Activated CD4-positive, alpha-beta T cell treated with anti-CD3 and anti-CD28 coated beads for 24 hours (primary cell): ENCODE measurements at places on chromosomes 4 and X.

DNA sequence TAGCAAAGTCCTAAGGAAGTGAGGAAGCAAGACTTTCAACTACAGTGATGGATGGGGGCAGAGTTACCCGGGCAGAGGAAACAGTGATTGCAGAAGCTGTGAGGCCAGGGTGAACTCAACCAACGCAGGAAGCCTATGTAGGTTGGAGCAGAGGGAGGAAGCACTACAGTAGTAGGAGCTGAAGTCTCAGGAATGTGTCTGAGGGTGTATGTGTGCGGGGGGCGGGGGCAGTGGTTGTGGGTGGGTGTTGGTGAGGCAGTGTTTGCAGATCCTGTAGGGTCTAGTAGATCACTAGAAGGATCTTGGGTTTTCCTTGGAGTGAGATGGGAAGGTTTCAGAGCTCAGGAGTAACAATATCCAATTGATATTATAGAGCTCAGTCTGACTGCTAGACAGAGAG, 9.9 kb upstream of the MID1 start:
- DNase-seq = no peak

- no peak for DNase-seq
Measured at GRCh38 chr4:8666581-8666980, 74.0 kb downstream of the CPZ start.

DNA sequence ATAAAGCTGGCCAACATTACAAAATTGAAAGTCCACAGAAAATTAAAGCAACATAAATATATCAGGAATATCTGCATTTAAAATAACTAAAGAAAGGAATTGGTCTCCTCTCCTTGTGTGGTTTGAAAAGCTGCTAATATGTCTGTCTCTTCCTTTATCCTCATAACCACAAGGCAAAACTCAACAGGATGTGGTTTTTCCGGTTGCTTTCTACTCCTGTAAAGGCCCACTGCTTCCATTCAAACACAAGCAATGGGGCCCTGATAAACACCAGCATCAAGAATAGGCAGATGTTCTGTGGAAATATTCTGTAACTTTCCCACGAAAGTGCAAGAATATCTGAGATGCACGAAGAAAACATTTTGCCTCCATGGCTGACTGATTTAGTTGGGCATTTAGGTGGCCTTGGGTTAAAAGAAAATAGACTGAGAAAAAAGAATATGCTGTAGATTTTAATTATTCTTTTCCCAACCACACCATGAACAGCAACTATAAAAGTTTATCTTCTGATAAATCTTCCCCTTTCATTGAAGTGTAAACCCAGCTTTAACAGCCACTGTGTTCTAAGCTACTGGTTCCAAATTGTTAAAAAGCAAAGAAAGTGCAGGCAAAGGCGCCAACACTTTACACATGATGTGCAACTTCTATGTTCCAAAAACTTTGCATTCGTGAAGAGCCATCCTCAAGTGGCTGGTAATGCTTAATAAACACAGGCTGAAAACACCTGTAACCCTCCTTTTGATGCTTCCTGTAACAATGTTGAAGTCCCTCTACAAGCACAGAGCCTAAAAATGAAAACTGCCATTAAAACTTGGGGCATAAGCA, 50.5 kb upstream of the NDST3 start:
- DNase-seq = no peak

GRCh38 chr4:40672528-40673522, 43.2 kb upstream of the RBM47 start:
- DNase-seq = peak; percentile 40

GRCh38 chr4:147195386-147195785, 249.7 kb upstream of the TTC29 start:
- DNase-seq = no peak

GRCh38 chr4:37437163-37437562, 192.6 kb downstream of the NWD2 start:
- DNase-seq = no peak

GRCh38 chrX:20143561-20143960, 1.9 kb upstream of the EIF1AX start:
- DNase-seq = no peak

GRCh38 chr4:680928-681645, 6.7 kb downstream of the MYL5 start:
- no peak for DNase-seq

GRCh38 chr4:101790521-101791181, at the start of gene BANK1:
Gene BANK1 (plus strand): TSS chr4:101790730. CDS start chr4:101790881, 151 bp downstream.
- DNase-seq = no peak

GRCh38 chr4:155693015-155693663, 26.5 kb downstream of the GUCY1A1 start:
- no peak for DNase-seq

GRCh38 chr4:151670843-151671242, 90.0 kb downstream of the GATB start:
- DNase-seq = no peak

- DNase-seq = no peak
Measured at GRCh38 chr4:185582651-185583400, 47.5 kb upstream of the PDLIM3 start.

DNA sequence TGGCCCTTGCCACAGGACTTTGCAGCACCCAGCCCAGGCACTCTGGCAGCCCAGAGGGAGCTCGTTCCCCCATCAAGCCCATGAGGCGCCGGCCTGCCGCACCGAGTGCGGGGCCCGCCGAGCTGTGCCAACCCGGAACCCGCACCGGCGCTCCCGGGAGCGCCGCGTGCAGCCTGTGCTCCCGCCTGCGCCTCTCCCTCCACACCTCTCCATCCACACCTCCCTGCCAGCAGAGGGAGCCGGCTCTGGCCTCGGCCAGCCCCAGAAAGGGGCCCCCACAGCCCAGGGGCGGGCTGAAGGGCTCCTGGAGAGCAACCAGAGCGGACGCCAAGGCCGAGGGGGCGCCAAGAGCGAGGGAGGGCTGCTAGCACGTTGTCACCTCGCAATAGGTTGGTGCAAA, 268.8 kb downstream of the MID1IP1 start:
- DNase-seq = no peak

GRCh38 chrX:103585411-103586313, at the start of gene TCEAL4:
Gene TCEAL4 (plus strand): TSS chrX:103585515. CDS start chrX:103586676, 1,161 bp downstream.
- no peak for DNase-seq

- DNase-seq = no peak
Measured at GRCh38 chrX:72358313-72358712, 52.6 kb upstream of the CITED1 start.

DNA sequence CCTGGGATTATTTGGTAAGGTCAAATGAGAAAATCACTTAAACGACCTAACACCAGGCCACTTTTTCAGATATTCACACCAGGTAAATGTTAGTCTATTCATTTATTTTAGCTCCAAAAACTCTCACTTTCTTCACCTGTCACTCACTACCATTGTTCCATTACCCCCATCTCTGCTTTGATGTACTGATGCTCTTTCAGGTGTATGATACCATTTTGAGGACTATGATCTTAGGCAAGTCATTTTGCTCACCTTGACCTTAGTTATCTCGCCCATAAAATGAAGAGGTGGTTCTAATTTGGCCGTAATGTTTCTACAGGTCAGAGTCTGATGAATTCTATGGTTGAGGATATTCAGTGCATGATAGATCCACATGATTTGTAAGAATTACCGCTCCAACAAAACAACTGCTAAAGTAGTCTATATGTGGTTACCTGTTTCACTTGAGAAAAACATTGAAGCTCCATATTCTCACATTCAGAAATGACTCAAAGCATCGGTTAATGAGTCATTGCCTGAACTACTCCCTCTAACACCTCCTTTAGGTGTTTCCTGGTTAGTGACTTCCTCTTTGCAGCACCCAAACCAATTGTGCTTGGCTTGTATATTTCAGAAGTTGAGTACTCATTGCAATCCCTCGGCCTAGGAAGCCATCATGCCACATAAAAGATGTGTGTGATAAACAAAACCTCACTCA, 4.5 kb downstream of the DTHD1 start:
- DNase-seq = peak; percentile 12

DNA sequence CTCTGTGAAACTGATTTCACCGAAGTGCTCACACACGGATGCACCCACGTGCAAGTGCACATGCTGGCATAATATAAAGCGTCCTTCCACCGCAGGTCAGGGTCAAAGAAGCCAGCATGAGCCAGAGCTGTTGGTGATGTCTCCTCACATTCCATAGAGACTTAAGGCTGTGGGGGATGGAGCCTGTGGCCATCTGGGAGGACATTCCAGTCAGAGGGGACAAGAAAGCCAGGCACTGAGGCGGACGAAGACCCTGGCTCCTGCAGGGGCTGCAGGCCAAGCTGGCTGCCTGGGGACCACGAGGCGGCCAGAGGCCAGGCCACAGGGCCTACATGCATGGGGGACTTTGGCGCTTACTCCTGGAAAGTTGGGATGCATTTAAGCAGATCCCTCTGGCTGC, 7.7 kb downstream of the RNF212 start:
- no peak for DNase-seq

DNA sequence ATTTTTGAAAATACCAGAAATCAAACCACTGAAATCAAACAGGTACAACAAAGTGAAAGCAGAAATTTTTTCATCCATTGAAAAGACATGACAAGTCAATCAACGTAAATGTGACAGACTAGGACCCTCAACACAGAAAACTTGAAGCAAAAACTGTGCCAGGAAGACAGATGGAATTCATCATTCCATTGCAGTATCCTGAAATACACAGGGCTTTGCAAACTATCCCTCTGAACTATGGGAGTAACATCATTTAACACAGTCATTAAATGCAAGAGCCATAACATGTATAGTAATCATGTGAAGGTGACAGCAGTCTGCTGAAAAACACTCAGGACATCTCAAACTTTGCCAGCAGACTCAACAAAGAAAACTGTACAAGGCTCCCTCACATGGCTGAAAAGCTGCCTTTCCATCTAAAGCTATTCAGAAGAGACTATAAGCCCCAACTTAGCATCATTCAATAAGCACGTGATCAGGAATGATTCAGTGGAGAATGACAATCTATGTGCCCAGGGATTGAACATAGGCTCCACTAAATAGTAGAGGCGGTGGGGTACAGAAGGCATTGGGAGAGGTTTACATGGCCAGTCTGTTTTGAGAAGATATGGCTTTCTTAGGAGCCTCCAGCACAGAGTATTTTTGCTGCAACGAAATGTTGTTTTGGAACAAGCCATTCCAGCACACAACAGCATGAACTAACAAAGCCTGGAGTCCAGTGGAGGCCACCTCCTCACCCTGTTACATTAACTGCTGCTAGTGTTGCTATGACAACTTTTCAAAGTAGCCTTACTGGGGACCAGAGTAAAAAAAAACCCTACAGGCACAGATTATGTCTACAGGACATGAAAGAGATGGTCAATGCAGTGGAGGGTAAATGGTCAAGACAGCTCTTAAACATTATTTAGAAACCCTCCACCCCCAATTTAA, 274.5 kb upstream of the NOCT start:
- no peak for DNase-seq

- peak; percentile 3 for DNase-seq
Measured at GRCh38 chrX:135688137-135688536, 25.3 kb upstream of the CT45A1 start.

DNA sequence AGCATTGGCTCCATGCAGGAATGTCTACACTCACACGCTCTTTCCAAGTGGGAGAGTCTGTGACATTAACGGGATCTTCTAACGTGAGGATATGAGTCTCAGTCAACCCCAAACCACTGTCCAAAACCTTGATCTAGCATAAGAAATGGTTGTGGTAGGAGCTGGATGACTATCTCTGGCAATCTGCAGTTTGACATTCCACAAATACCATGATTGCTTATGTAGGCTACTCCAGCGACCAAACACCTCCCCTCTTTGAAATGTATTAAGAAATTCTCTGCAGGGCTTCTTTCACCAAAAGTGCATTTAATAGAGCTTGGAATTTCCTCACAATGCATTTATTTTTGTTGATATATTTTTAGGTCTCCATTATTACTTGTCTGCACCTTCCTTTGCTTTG, 14.1 kb upstream of the STX18 start:
- no peak for DNase-seq

DNA sequence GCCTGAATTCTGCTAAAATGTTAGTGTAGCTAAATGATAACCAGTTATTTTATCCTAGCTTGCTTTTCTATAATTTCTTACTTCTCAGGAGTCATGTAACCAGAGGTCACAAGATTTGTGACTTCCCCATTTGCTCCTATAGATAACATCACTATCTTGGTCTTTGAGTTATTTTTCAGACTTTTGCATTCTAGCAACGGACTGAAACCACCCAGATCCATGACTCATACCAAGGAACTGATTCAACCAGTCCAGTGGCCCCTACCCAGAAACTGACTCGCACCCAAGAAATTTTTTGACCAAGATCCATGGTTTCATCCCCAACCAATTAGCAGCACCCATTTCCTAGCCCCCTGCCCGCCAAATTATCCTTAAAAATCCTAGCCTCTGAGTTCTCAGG, 50.0 kb downstream of the IQCM start:
- no peak for DNase-seq

GRCh38 chrX:20388594-20388993, 121.9 kb upstream of the RPS6KA3 start:
- DNase-seq = no peak
